Right ventricle myocardium superior (tissue), 1 donor: ENCODE measurements at places on chromosomes 13 and 19. TPM values are rescaled to one million over a fixed set of nuclear protein-coding genes. Genes with fewer than 3 reads are reported as not detected.
A peak's percentile ranks its signal among the peaks of the same experiment; 100 is the strongest.

GRCh38 chr19:56671613-56671994 is at the start of gene ZNF835:
TSS of gene ZNF835 (minus strand) at chr19:56671757. CDS start at chr19:56665198, 6,559 bp downstream.
- DNase-seq, result peak; percentile 99

The SYT3 gene
- total RNA-seq, result 0.11 TPM

- DNase-seq, result no peak
These were observed 20.2 kb downstream of the CEBPA start for GRCh38 chr19:33282036-33282671.

- DNase-seq, result no peak
These were observed 17.4 kb downstream of the GPR183 start for GRCh38 chr13:99289674-99290337.

The LIM2 gene
- total RNA-seq, result not detected

DNA sequence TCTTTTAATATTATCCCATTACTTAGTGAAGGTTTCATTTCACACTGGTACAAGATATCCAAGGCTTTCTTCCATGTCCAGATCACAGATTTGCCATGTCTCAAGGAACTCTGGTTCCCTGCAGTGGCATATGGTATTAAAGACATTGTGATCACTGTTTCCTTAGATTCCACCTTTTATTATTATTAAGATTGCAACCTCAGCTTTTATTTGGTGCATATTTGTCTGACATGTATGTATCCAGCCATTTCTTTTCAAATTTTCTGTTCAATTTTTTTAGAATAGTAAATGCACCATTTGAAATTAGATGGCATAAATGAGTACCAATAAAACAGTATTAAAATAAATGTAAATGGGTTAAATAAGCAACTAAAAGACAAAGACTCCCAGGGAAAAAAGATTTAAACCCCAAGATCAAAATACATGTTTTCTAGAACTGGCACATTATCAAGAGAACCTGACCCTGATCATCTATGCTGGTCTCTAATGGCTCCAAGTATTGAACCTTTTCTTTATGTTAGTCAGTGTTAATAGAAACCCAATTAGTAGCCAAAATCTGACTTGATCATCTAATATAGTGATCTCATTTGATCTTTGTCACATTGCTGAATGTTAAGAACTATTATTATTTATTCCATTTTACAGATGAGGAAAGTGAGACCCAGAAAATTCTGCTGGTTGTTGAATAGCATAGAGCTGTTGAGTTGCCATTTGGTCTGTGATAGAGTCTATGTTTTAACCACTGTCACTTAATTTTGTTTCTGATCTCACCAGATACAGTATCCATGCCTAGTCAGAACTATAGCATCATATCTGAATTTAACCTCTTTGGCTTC is at the start of gene OR10H4:
OR10H4 (plus strand) TSS at position 786 of the 836 bp plus-strand sequence; CDS start at position 786, 0 bp downstream.
- no peak for DNase-seq

The KLK10 gene
- not detected for total RNA-seq

DNA sequence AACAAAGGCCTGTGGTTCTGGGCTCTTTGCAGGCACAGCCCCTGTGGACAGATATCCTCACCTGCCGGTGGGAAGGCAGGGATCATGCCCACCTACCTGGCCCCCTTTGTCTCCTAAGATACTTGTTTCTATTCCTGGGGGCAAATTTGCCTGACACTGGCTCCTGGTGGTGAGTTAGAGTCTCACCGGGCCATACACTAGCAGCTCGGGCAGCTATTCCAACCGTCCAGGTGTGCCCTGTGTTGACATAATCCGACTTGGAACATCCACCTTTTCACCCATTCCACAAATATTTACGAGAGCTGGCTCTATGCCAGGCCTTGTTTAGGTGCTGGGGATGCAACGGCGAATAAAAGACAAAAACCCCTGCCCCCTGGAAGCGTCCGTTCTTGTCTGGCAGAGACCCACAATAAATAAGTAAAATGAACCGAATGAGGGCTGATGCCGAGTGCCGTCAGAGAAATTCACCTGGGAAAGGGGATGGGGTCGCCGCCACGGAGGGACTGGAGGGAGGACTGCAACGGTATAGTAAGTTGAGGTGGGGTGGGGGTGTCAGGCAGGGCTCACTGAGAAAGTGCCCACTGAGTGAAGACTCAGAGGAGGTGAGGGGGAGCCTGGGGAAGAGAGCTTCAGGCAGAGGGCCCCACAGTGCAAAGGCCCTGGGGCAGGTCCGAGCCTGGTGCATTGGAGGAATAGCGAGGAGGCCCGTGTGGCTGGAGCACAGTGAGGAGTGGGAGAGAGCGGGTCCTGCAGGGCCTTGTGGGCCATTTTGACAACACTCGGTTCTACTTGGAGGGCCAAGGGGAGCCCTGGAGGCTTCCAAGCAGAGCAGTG is 43.2 kb upstream of the RANBP3 start:
- DNase-seq, result no peak

DNA sequence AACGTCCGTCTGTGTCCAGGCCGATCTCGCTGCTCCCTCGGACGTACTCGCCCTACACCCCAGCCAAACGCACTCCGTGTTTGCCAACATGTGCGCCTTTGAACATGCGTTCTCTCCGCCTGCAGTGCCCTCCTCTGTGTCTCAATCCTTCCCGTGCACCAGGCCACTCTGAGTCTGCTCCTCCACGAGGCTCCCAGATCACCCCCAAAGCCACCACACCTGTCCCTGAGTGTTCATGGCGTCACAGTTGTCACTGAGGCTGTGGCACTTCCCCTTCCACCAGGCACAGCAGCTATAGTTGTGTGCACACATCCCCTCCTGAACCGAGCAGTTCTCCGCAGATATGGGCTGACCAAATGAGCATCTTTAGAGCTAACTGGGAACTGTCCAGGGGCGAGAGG is 35.6 kb downstream of the RASA3 start:
- DNase-seq, result no peak

The IGFL3 gene
- not detected for total RNA-seq

GRCh38 chr19:5139583-5140325 is 170.8 kb downstream of the KDM4B start:
- peak; percentile 19 for DNase-seq

- no peak for DNase-seq
These were observed 69.8 kb downstream of the KDM4B start for GRCh38 chr19:5038631-5039271.

DNA sequence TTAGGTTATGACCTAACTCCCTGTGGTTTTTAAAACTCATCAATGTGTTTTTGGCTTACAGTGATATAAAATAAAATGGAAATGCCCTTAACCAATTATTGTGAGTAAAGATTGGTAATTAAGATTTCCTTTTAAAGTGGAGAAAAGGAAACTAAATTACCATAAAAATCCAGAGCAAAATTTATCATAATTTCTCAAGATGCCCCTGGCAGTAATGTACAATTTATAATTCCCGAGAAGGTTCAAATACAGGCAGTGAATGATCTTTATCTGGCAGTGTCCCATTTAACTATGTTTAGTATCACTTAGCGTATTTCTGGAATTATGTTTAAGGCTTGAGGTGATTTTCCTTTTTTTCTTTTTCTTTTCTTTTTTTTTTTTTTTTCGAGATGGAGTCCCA is 61.5 kb downstream of the ESD start:
- DNase-seq, result no peak

GRCh38 chr13:45341799-45342500 is 967 bp upstream of the TPT1 start:
- no peak for DNase-seq
